Activated CD8-positive, alpha-beta memory T cell treated with anti-CD3 and anti-CD28 coated beads for 4 hours (primary cell): ENCODE measurements at places on chromosomes 11 and 22.

DNA sequence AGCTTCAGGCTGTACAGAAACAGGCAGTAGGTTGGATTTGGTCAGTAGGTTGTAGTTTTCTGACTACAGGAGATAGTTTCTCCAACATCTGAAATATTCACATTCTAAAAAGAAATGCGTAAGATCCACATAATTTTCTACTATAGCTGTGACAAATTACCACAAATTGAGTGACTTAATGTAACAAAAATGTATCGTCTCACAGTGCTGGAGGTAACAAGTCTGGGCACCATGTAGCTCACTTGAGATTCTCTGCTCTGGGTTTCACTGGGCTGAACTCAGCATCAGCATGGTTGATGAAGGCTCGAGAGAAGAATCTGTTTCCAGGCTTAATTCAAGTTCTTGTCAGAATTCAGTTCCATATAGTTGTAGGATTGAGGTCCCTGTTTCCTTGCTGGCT is 350.9 kb upstream of the CCDC179 start:
- DNase-seq = no peak

DNA sequence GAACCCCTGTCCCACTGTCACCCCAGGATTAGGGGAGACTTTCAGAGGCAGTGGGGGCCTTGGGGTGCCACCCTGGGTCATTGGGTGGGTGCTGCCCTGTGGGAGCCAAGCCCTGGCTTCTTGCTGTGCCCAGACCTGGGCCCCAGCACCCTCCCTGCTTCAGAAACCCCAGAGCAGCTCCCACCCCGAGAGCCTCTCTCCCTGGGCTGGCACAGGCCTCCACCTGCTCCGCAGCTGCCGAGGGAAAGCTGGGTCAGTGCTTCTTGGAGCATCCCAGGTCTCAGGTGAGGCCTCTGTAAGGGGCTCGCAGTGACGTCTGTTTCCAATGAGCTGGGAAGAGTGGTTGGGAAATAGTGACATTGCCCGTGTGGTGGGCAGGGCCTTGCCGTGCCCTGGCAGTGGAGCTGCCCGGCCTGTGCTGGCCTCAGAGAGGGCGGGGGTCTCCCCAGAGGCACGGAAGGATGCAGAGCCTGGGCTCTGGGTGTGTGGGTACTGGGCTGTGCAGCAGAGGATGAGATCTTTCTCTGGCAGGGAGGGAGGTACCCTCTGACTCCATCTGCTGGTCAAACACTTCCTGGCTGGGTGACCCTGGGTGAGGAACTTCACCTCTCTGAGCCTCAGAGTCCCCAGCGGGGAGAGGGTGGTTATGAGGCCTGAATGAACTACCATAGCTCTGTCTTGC is 23.0 kb downstream of the C22orf23 start:
- DNase-seq = no peak

GRCh38 chr11:102287964-102288724 is 29.1 kb upstream of the BIRC3 start:
- DNase-seq = no peak

DNA sequence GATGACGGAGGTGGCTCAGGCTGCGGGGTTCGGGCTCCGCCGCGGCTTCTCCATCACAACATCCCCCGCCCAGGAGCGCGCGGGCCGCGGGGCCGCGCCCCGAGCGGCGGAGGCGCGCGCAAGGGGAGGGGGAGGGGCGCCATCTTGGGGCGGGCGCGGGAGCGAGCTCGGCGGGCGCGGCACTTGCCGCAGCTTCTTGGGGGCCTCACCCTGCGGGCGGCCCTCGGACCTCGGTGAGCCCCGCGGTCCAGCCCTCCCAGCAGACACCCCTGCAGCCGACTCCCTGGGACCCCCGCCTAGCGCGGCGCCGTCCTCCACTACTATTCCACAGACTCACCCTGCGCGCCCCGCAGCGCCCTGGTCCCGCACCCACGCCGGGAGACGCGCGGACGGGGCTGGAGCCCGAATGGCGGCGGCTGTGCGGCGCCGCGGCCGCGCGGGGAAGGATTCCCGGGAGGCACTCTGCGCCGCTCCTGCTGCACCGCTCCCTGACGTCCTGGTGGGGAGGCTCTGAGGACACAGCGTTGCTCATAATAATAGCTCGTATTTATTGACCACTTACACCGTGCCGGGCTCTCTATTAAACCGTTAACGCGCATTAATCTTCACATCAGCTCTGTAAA is at the start of gene APBB1:
Gene APBB1, minus strand, starts transcription at position 86 of the 623 bp plus-strand sequence. CDS start 7,747 bp downstream, outside the sequence.
- peak; percentile 36 for DNase-seq

GRCh38 chr11:2295971-2296912 is 5.5 kb downstream of the C11orf21 start:
- no peak for DNase-seq

DNA sequence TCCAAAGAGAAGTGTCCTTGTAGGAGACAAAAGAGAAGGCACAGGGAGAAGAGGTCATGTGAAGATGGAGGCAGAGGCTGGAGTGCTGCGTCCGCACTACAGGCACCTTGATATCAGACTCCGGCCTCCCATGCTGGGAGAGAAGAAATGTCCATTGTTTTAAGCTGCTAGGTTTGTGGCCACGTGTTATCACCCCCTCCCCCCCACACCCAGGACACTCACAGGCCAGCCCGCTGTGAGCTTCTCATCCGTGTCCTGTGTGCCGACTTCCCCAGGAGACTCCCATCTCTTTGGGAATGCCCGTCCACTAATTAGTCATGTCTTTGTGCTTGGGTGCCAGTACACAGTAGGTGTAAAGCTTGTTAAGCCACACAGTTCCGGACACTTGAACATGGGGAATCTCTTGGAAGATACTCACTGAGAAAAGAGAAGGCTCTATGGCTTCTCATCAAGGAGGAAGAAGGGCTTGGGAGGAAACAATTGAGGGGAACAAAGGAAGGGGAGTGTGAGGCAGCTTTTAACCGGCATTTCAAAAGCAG is 1234.7 kb downstream of the TBC1D22A start:
- no peak for DNase-seq

GRCh38 chr22:17436981-17437412 is 67.7 kb downstream of the CECR2 start:
- DNase-seq = no peak

- DNase-seq = no peak
These were observed 133.9 kb upstream of the BMAL1 start for GRCh38 chr11:13143486-13144297.

DNA sequence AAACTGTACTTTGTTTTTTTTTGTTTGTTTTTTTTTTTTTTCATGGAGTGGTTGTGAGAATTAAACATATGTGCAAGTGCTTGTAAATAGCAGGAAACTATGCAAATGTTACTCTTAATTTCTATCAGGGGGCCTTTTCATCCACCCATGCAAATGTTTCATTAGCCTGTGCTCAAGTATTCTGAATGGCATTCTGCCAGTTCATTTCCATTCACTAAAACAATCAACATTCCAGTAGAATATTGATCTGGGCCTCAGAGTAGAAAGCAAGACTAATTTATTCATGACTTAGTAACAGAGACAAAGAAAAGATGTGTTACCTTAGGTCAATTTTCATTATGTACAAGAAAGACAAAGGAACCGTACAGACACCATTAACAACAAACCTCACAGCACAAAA is 971.4 kb downstream of the DLG2 start:
- DNase-seq = no peak

GRCh38 chr22:25712661-25713400 is 29.2 kb upstream of the MYO18B start:
- DNase-seq = no peak

- no peak for DNase-seq
These were observed 18.2 kb downstream of the ZBTB16 start for GRCh38 chr11:114077482-114078305.
